ENCODE measurements at places on chromosomes 12 and 14.

- no peak for DNase-seq
These were observed 215.7 kb downstream of the KIF21A start for GRCh38 chr12:39227218-39227617.

DNA sequence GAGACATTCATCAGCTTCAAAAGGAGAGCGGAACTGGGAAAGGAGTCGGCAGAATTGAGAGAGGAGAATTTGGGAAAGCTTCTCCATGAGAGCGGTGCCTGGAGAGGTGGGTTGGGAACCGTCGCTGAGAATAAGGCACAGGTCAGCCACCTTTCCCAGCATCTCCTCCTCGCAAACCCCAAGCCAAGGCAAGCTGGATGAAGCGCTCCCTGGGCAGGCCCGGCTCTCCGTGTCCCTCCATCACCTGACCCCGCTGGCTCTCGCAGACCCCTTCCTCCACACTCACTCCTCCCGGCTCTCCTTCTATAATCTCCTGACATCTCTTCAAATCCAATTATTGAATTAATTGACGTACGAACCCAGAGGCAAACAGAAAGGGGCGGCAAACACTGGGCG is 18.9 kb upstream of the ATP5MC2 start:
- no peak for DNase-seq

DNA sequence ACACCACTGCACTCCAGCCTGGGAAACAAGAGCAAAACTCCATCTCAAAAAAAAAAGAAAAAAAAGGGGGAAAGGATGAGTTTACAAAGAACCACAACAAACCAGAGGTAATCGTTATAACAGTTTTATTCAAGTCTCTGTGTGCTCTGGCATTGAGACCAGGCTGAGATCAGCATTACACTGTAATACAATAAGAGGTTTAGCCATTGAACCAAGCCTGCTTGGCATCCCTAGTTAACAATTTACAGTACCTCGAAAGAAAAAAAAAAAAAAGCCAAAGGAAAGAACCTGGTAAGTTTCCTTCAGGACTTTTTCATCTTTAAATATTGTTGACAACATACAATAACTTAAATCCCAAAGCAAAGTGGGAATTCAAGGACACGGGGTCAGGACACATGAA is 80.7 kb downstream of the TTC9 start:
- no peak for DNase-seq

DNA sequence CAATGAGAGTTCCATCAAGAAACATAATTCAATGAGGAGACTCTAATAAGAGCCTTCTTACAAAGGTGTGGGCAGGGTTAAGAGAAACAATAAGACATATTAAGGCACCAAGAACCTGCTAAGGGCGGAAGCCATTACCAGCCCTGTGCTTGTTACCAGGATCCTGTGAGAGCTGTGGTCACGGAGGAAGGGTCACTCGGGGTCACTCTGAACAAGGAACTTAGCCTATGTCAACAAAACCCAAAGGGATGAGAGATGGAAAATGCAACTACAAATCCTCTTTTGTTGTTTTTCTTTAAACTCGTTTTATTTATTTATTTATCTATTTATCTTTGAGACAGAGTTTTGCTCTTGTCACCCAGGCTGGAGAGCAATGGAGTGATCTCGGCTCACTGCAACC is 460.4 kb upstream of the CCDC196 start:
- no peak for DNase-seq

DNA sequence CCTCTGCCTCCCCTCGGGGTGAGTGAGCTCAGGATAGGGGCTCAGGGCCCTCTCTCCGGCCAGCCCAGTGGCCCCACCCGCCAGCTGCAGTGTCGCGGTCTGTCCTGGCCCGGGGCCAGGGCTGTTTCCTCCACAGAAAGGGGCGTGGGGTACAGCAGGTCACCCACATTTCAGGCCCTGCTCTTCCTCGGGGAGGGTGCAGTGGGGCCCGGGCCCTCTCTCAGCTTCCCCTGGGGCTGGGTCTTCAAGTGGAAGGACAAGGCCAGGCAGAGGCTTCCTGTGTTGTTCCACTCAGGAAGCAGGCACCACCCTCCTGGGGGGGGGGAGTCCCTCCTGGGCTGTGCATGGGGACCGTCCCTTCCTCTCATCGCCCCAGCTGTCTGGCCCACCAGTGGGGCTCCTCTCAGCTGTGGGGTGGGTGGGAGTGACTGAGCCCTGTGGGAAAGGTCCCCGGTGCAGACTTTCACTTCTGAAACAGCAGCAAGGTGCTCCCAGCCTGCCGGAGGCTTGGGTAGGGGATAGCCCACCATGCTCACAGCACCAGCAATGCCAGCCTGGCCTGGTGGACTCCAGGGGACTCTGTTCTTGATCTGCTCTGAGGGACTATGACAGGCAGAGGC is 3.7 kb downstream of the GPR132 start:
- peak; percentile 79 for DNase-seq

DNA sequence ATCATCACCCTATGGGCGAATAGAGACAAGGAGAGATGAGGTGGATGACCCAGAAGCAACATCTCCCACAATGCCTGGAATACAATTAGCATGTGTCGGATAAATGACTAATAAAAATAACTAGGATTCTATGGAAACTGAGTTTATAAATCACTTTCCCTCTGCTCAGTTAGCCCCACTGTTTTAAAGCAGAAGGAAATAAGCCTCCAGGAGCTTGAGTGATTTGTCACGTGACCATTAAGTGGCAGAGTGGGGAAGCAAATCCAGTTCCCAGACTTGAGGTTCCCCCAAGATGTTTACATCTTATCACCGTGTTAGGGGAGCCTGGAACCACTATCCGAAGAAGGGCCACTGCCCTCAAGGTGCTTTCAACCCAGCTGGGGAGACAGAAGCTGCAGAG is 136.5 kb upstream of the CCND2 start:
- no peak for DNase-seq

- no peak for DNase-seq
These were observed 17.9 kb downstream of the DERA start for GRCh38 chr12:15928870-15929571.

DNA sequence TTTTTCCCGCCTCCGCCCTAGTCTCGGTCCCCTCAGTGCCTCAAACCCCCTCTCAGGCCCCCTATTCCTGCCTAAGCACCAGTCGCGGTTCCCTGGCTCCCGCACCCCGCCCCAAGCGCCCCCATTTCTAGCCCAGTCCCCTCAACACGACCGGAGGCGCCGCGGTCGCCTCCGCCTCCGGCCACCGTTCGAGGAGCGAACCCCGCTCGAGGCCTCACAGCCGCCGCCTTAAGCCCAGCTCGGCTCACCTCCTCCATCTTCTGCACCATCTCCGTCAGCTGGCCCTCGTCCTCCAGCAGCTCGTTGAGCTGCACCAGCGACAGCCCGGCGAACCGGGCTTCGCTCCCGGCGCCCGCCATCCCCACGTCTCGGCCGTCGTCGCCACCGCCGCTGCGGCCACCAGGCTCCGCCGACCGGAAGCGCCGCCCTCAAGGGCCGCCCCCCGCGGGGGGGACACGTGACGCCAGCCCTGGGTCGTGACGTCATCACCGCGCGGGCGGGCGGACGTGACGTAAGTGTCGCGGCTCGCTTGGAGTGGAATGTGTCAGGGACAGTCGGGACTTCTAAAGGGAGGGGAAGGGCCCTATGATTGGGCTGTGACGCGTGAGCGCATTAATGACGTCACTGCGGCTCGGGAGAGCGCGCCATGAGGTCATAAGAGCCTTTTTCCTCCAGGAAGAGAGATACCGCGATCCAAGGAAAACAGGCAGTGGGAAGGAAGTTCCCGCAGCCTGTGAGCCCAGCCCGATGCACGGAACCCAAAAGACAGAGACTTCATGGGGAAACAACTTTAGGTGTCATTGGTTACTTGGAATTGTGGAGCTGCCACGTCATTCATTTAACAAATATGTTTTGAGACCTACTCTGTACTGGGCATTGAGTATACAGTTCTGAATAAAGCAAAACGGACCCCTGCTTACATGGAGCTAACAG is at the start of gene VPS37B:
VPS37B (minus strand) TSS at position 421 of the 933 bp plus-strand sequence; CDS start at position 359, 62 bp downstream.
- peak; percentile 86 for DNase-seq

DNA sequence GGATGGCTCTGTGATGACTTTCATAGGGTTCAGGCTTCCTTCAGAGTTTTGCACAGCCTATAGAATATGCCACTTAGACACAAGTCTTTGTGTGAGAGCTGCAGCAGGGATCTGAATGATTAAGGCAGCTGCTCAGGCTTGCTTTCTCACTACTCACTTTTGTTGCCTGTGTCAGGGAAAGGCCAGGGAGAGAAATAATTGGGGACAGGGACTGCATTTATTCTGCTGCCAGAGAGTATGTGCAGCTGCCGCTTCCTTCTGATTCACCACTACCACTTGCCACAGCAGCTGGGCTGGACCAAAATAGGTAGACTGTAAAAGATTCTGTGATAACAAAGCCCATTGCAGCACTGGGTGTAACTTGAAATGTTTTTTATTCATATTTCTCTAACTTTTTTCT is 49.7 kb downstream of the TRMT5 start:
- no peak for DNase-seq

- DNase-seq, result no peak
These were observed 70.1 kb upstream of the GPATCH2L start for GRCh38 chr14:76081642-76082041.

GRCh38 chr12:131171029-131171428 is 217.3 kb downstream of the ADGRD1 start:
- no peak for DNase-seq

GRCh38 chr14:90675399-90675798 is 140.8 kb downstream of the TTC7B start:
- DNase-seq, result no peak

GRCh38 chr12:123028475-123028874 is 48.0 kb downstream of the ARL6IP4 start:
- DNase-seq, result no peak

DNA sequence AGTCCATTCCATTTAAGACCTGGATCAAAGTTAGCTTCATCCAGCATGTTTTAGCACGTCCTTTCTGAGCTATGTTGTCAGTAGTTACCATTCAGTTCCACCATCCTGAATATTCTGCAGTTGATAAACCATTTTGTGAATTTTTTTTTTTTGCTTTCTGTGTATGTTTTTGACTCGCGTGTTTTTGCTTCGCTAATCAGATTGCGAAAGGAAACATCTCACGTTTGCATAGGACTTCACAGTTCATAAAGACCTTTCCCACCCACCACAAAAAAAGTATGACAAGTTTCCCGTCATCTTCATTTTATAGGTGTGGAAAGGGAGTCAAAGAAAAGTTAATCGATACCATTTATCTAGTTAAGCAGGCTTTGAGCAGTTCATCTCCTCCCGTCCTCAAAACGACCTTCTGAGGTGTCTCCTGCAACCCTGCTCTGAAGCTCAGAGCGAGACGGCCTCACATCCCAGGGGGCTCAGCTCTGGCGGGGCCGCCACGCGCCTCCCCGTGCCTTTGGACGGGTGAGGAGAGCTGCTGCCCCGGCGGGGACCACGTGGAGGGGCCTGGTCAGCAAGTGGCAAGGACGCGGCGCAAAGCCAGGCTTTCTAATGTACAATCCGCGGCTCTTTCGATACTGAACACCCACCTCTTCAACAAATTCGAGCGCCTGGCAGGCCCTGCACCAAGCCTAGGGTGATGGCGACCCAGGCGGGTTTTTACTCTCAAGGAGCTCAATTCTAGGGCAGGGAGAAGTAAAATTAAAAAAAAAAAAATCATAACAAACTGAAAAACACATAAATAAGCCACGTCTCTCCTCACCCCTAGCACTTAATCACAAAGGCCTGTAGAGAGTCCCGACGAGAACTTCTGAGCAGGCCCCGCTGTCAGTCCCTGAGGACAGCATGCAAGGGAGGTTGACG is 988 bp upstream of the TMEM263 start:
- DNase-seq, result peak; percentile 7

GRCh38 chr12:61355105-61355504 is 905.1 kb upstream of the USP15 start:
- DNase-seq, result no peak

- DNase-seq, result no peak
These were observed 81.2 kb downstream of the PCNX1 start for GRCh38 chr14:70988452-70988851.

DNA sequence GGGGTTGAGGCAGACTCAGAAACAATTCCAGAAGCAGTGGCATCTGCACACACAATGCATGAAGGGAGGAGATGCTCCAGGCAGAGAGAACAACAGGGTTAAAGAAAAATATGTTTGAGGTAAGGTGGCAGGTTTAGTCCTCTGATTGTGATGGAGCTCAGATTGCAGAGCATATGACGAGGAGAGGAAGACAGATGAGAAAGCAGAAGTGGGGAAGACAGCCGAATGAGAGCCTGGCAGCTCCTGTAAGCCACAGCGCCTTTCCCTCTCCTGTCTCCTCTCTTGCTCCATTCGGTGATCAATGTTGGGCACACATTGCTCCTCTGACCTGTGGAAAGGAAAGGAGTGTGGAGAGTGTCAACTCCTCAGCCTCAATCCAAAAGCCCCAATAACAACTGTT is 372.2 kb downstream of the GXYLT1 start:
- no peak for DNase-seq

DNA sequence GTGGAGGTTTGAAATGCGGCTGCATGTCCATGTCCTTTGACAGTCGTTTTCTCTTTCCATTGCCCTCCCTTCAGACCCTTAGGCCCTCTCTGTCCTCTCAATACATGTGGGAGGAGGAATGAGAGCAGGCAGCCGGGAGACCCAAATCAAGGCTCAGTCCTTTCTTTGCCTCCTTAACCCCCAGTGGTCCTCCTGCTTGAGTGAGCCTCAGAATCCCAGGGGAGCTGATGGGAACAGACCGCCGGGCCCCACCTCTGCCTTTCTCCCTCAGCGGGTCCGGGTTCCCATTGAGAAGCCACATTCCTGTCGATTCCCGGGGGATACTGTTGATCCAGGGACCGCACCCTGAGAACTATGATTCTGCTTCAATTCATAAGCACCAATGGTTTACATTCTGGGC is 77.9 kb upstream of the RFLNA start:
- no peak for DNase-seq

DNA sequence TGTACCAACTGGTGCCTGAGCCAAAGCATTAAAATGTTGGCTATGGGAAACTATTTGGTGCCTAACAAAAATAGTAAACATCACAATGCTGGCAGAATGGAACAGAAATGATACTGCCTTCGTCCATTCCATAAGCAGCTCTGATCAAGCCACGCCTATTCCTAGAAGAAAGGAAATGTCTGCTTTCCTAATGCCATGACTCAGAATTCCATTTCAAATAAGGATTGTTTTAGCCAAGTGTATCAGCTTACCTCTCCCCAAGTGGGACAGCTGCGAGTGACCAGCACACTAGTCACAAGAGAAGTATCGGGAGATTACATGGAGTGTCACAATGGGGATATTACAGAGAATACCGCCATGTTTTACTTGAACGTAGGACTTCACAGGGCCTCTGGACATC is 38.7 kb downstream of the GLT8D2 start:
- no peak for DNase-seq
